ENCODE measurements at places on chromosomes 2 and 18.

DNA sequence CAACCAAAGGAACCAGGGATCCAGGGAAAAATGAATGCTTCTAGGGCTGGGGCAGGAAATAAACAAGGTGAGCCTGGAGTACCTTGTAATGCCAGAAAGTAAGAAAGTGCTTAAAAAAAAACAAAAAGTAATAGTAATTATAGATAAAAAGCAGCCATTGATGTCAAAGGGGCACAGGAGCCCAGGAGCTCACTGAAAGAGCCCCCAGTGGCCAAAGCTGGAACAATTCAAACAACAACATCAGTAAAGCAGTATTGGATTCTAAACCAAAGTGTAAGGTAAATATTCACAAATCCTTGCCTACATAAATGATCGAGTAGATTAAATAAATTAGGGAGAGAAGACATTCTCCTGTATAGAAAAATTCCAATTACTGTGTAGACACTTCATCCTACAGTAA, 114.3 kb upstream of the ARL4C start:
- DNase-seq: no peak

DNA sequence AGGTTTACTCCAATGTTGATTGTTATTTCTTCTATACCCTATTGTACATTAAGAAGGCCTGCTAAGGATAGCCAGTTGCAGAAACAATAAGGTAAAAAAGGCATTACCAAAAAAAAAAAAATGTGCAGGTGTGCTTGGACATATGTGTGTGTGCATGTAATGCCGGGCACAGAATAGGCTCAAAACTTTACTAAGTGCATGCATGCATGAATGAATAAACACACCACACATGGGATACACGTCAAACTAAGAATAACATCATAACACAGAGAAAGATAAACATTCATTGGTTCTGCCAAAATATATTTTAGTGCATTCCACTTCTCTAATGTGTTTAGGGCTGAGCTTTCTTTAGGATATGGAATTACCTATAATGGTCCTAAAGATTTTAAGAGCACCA, 298.2 kb downstream of the TCF4 start:
- no peak for DNase-seq

DNA sequence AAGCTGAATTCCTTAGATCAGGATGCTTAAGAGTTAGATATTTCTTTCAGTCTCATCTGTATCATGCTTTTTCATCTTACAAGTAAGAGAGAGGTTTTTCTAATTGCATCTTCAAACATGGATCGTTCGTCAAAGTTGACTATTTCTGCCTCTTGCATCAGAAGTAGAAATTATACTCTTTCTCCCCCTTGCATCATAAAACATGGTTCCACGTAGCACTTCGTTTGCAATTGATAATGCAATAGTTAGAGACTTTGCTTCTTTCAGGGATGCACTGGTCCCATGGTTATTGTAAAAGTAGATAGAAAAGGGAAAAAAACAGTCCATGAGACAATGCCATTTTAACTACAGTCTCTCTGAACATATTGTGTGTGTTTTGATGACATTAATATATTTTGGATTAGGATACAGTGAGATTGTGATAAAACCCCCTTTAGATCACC, 75.1 kb upstream of the PARD3B start:
- DNase-seq: no peak

DNA sequence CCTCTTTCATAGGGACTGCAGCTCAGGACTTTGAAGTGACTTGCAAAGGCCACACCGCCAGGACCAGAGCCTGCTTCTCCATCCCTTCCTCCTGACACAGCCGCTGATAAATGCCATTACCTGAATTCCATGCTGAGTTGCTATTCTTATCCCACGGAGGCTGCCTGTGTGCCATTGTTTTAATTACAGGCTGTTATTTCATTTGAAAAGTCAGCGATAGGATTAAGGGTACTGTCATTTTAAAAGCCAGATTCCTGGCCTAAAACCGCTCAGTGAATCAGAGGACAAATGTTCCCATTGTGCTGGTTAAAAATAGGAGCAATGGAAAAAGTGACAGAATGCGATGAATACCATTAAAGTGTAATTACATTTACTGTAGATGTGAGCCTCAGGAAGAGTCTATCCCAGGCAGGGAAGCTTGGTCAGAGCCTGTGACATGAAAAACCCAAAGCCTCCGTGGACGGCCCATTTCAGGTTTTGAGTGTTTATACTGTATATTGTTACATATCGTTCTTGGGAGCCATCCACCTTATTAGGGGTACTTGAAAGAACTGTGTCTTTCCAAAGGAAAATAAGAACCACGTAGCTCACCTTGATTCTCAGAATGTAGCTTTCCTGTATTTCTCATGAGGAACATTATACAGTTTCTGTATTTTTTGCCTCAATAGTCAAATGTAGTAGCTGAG, 41.3 kb downstream of the PDCL3 start:
- no peak for DNase-seq

GRCh38 chr2:8653485-8653884, 28.4 kb upstream of the ID2 start:
- DNase-seq: no peak

DNA sequence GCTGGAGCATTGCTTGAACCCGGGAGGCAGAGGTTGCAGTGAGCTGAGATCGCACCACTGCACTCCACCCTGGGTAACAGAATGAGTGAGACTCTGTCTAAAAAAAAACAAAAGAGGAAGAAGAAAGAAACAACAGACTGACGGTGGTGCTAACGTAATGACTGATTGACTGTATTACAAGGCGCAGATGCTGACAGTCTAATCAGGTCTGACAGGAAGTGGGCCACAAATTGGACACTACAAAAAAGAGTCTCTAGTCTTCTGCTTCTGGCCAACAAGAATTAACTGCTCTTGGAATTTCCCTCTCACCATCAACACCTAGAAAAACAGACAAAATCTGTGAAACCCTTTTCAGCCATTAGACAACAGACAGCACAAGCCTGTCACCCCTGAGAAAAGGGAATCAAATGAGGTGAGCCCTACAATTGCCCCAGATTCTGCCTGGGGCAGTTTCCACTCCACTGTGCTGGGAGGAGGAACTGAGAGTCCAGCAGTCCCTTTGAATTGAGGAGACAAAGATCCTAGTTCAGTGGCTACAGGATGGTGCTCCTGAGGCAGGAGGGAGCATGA, 43.3 kb downstream of the SNED1 start:
- no peak for DNase-seq

DNA sequence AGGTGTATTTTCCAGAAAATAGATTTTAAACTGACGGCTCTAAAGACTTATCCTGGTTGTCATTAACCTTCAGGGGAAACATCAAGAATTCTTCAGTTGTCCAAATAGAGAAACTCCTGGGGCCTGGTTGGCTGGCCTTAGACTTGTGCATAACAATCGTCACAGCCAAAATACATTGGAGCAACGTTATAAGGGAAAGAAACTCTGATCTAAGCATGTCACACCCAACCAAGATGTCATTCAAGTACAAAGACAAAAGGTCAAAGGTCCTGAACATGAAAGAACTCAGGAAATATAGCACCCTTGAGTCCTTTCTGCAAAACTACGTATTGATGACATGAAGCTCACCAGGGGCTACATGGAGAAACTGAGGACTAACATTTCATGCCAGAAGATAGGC, 23.8 kb upstream of the APCDD1 start:
- no peak for DNase-seq
